Activated T-cell treated with anti-CD3 and anti-CD28 coated beads, Interleukin-2, amount 50 U/mL, for 72 hours (primary cell): ENCODE measurements at places on chromosomes 4 and X. TPM values are rescaled to one million over a fixed set of nuclear protein-coding genes. Genes with fewer than 3 reads are reported as not detected.

DNA sequence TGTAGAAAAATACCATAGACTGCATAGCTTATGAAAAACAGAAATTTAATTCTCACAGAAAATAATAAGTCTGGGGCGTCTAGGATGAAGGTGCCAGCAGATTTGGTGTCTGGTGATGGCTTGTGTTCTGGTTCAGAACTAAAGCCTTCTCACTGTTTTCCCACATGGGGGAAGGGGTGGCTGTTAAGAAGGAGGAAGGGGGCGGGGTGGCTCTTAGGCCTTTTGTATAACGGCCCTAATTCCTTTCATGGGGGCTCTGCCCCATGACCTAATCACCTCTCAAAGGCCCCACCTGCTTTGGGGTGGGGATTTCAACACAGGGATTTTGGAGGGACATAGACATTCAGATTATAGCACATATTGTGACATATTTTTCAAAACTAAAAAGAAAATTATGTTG is 173.2 kb upstream of the TECRL start:
- DNase-seq, result no peak

DNA sequence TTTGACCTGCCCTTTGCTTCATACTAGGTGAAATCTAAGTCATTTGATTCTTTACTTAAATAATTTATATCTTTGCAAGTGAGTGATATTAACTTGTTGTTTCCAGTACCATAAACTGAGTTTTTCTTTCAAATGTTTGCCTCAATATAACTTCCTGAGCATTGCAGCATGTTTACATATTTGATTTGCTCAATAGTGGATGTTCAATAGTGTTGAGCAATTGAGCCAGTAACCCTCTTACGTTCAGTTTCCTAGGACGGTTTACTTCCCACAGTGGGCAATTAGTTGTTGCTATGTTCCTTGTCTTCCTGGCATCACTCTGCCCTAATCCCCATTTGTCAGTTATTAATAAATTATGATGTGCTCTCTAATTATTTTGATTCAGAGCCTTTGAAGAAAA is 278.5 kb downstream of the EPHA5 start:
- DNase-seq, result no peak

- DNase-seq, result no peak
Observed at GRCh38 chr4:119106036-119107000, 29.3 kb upstream of the MYOZ2 start.

DNA sequence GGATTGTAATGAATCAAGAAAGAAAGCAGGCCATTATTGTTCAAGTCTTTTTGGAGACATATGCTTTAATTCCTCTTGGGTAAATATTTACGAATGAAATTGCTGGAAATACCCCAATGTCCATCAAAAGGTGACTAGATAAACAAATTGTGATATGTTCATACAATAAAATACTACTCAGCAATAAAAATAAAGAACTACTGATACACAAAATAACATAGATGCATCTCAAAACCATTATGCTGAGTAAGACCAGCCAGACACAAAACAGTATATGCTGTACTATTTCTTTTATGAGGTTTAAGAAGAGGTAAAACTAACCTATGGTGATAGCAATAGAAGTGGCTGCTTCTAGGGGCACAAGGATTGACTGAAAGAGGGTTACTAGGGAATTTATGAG is 28.8 kb upstream of the JADE1 start:
- DNase-seq, result no peak

DNA sequence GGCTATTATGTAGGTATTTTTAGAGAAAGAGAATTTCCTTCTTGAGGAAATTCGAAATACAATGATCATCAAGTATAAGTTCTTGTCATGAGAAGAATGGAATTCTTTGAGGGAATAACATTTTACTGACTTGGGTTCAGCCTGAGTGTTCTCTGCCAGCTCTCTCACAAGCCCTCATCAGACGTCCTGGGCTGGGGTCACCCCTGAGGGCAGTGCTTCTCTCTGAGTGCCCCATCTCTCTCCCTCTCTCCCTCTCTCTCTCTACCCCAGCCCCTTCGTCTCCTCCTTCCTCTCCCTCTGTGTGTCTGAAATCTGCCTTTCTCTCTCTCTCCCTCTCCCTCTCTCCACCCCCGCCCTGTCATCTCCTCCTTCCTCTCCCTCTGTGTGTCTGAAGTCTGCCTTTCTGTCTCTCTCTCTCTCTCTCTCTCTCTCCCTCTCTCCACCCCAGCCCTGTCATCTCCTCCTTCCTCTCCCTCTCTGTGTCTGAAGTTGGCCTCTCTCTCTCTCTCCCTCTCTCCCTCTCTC is 241.7 kb upstream of the PSAPL1 start:
- DNase-seq, result no peak

GRCh38 chr4:166957451-166957850 is 276.8 kb downstream of the SPOCK3 start:
- no peak for DNase-seq

DNA sequence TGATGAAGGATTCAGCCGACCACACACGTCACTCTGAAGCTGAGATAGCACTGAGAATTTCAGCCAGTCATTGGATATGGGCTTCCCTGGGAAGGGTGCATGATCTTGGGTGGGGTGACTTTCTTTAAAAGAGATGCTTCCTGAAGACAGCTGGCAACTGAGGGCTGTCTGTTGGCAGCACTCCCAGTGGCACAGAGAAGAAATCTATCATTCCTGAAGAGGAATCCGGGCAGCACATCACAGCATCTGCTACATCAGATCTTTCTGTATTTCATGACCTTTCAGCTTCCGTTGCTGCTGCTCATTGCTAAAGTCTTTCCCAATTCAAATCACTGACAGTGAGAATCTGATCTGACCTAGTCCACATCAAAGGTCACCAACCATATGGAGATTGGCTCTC is 193.8 kb upstream of the RBPJ start:
- no peak for DNase-seq

NUDT11 gene
- 4.2 TPM for total RNA-seq

TAF7L gene
- total RNA-seq, result not detected

CXorf66 gene
- not detected for total RNA-seq

BRS3 gene
- total RNA-seq, result not detected

AR gene
- 0.07 TPM for total RNA-seq
